ENCODE measurements at places on chromosomes 2 and 18. TPM values are rescaled to one million over a fixed set of nuclear protein-coding genes. Genes with fewer than 3 reads are reported as not detected.
A peak's percentile ranks its signal among the peaks of the same experiment; 100 is the strongest.

DNA sequence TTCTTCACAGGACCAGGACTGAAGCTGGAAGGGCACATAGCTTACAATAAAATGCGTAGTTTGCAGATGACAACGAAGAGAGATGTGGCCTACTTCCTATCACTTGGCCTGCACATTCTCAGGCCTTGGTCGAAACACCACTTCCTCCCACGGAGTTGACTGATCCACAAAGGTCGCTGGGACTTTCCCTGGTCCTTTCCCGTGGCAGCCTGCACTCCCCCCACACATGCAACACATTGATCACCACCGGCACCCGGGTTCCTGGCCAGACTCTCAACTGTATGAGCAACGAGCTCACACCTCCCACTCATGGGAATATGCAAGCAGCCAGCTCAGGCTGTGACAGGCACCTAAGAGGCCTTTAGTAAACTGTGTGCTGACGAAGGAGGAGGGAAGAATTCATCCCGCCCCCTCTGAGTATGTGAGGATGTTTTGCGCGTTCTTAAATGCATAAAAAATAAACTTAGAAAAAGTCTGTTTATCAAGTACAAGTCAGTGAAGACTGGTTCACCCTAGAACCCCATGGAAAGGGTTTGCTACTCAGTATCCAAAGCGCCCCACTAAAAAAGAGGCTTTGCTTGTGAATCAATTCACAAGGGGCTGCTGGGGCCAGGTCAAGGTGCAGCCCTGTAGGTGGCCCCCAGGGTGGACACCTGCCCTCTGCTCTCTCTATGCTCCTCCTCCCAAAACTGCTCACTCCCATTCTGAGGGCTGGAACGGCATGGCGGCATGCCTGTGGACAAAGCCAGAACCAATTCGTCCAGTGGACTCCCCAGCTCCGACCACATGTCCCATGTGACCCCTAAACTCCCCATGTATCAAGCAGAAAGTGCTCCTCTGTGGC, 154.3 kb downstream of the EIPR1 start:
- ATAC-seq: no peak

GRCh38 chr2:147365622-147366021, 479.2 kb upstream of the ACVR2A start:
- ATAC-seq: no peak

- ATAC-seq: peak; percentile 74
These were observed 36.1 kb downstream of the GLI2 start for GRCh38 chr2:120771781-120772208.

- no peak for ATAC-seq
These were observed 32.8 kb downstream of the FAM178B start for GRCh38 chr2:96953611-96953978.

- no peak for ATAC-seq
These were observed 701.6 kb downstream of the SATB2 start for GRCh38 chr2:198756166-198756565.

GRCh38 chr2:120917886-120918285, 182.2 kb downstream of the GLI2 start:
- ATAC-seq: peak; percentile 16

Gene TMEM37
- total RNA-seq: not detected

Gene SERPINB11
- total RNA-seq: 0.78 TPM

Gene BMP10
- total RNA-seq: not detected

Measured in motor neuron (in vitro differentiated cells).